ENCODE measurements at places on chromosomes 2 and 18.

GRCh38 chr2:192126426-192126825 is 68.3 kb downstream of the TMEFF2 start:
- DNase-seq, result no peak
- H3K4me1 ChIP-seq, result no peaks in the 10 kb centered on the region
- H3K27ac ChIP-seq, result no peak overlapping the region
- H3K36me3 ChIP-seq, result no peaks in the 10 kb centered on the region
- H3K27me3 ChIP-seq, result peaks cover 15% of the 10 kb centered on the region

GRCh38 chr18:6776188-6776587 is 46.7 kb downstream of the ARHGAP28 start:
- no peak overlapping the region for H3K27ac ChIP-seq
- H3K4me3 ChIP-seq, result no peak overlapping the region
- no peaks in the 10 kb centered on the region for H3K4me1 ChIP-seq

- peak overlapping the region; percentile 73 for H3K4me3 ChIP-seq
- H3K27me3 ChIP-seq, result peaks cover 5% of the 10 kb centered on the region
- DNase-seq, result peak; percentile 68
- peaks cover 43% of the 10 kb centered on the region for H3K36me3 ChIP-seq
- H3K27ac ChIP-seq, result peak overlapping the region; percentile 93
- H3K4me1 ChIP-seq, result peaks cover 64% of the 10 kb centered on the region
These were observed 1.4 kb downstream of the LBH start for GRCh38 chr2:30232801-30233130.

DNA sequence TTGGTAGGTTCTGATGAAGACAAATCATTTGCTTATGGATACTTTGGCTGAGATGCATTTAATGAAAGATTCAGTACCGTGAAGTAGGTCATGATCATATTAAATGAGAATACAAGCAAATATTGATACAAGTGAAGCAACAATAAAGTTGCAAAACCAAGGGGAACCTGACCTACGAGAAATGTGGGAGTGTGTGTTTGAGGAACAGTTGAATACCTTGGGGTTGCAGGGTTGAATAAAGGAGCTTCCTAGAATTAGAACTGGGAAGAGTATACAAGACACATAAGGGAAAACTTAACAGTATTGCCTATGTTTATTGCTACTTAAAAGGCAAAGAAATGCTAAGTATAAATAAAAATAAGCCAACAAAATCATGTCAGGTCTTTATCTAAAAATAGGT is 702.9 kb downstream of the ERBB4 start:
- H3K36me3 ChIP-seq, result no peaks in the 10 kb centered on the region
- no peaks in the 10 kb centered on the region for H3K4me1 ChIP-seq
- no peak overlapping the region for H3K4me3 ChIP-seq
- DNase-seq, result no peak
- no peaks in the 10 kb centered on the region for H3K27me3 ChIP-seq

DNA sequence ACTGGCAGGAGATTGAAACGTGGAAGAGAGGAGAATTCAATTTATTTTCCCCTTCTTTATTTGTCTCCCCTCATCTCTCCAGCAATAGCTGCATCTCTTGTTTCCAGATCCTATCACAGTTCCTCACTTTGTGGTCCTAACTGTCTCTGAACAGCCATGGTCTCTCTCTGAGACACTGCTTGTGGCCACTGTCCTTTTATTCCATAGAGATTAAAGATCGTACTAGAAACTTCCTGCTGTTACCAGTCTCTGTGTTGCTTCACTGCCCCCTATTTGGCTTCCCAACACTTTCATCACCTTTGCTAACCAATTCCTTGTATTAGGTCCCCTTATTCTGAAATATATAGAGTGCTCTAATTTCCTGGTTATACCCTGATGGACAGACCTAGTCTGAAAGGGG is 48.9 kb upstream of the CAVIN2 start:
- DNase-seq, result no peak
- H3K4me3 ChIP-seq, result no peak overlapping the region
- no peaks in the 10 kb centered on the region for H3K4me1 ChIP-seq
- no peak overlapping the region for H3K27ac ChIP-seq
- H3K27me3 ChIP-seq, result peaks cover 6% of the 10 kb centered on the region

DNA sequence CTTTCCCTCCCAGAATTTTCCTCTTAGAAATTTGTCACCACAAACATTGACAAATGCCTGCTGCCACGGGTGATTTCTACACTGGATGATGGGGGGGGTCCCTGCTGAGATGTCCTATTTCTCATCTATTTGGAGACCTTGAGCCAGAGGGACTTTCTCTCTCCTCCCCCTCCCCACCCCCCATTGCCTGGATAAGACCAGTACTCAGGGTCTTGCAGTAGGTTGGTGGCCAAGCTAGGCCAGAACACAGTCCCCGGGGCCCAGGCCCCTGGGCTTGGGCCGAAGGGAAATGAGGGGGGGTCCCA is 560 bp upstream of the DUSP2 start:
- H3K36me3 ChIP-seq, result peaks cover 16% of the 10 kb centered on the region
- no peaks in the 10 kb centered on the region for H3K27me3 ChIP-seq
- H3K27ac ChIP-seq, result peak overlapping the region; percentile 97
- H3K4me1 ChIP-seq, result peaks cover 71% of the 10 kb centered on the region
- no peak for DNase-seq

- no peak overlapping the region for H3K27ac ChIP-seq
- H3K27me3 ChIP-seq, result peaks cover 2% of the 10 kb centered on the region
- H3K4me3 ChIP-seq, result no peak overlapping the region
- DNase-seq, result no peak
These were observed 101.6 kb upstream of the THOC1 start for GRCh38 chr18:369224-370015.

DNA sequence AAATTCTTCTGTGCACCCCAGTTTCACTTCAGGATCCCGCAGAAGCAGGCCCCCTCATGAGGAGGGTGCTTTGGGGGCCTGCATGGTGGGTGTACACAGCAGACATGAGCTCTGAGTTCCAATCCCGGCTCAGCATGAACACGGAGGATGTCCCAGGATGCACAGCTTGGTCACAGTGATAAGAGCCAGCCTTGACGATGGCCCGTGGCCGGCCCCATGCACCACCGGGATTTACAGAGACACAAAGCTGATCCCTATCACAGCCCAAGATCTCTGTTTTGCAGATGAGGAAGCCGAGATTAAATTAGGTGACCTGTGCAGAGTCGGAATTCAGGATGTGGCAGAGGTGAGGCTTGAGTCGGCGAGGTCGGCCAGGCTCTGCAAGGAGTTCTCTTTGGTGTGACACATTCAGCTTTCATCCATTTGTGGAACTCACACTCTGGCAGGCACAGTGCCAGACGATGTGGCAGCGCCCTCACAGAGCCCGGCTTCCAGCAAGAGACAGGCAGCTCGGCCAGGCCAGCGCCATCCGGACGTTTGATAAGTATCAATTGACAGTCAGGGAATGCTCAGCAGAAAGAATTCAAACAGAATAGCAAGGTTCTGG is 456.3 kb upstream of the MYT1L start:
- H3K27ac ChIP-seq, result no peak overlapping the region
- H3K27me3 ChIP-seq, result no peaks in the 10 kb centered on the region
- H3K4me3 ChIP-seq, result no peak overlapping the region
- no peak for DNase-seq

DNA sequence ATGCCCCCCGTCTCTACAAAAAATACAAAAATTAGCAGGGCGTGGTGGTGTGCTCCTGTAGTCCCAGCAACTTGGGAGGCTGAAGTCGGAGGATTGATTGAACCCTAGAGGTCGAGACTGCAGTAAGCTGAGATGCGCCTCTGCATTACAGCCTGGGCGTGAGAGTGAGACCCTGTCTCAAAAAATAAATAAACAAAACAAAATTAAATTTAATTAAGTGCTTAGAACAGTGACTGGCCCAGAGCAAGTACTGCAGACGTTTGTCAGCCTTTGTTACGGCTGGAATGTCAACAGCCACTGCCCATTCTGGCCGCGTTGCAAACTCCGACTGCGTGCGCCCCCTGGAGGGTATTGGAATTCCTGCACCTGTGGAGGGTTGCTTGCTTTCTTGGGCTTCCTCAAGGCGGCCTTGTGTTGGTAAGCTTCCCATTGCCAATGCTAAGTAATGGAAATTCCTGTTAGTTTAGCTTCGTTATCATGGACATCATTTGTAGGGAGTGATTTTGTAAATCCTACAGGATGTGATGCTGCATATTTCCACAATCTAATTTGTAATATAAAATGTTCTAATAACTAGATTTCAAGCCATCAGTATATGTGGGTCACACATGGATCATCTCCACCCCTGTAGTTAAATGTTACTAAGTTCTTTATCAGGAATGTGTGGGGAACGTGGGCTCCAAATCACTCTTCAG is 15.9 kb upstream of the ATP6V1B1 start:
- H3K36me3 ChIP-seq, result no peaks in the 10 kb centered on the region
- DNase-seq, result peak; percentile 79
- H3K27ac ChIP-seq, result no peak overlapping the region

GRCh38 chr2:166092889-166093288 is 34.9 kb downstream of the SCN1A start:
- no peaks in the 10 kb centered on the region for H3K27me3 ChIP-seq
- no peak overlapping the region for H3K4me3 ChIP-seq
- no peaks in the 10 kb centered on the region for H3K4me1 ChIP-seq
- DNase-seq, result no peak
- H3K36me3 ChIP-seq, result no peaks in the 10 kb centered on the region

DNA sequence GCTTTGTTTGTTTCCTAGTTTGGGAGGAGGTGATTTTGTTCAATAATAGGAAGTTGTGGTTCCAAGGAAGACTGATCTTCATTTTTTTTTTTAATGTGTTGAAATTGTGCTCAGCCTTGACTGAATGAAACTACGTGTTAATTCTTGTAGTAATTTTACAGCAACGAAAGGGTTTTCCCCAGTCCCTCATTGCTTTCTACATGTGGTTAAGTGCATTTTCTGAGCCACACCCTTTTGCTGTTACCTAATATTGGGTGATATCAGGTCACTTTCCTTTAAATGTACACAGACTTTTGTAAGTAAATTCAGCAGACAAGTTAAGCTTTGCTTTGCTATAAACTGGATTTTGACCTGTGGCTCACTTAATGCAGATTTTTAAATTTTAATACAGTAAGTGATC is 73.6 kb downstream of the OTX1 start:
- no peak overlapping the region for H3K27ac ChIP-seq
- DNase-seq, result no peak
- H3K27me3 ChIP-seq, result no peaks in the 10 kb centered on the region
- H3K4me1 ChIP-seq, result no peaks in the 10 kb centered on the region

DNA sequence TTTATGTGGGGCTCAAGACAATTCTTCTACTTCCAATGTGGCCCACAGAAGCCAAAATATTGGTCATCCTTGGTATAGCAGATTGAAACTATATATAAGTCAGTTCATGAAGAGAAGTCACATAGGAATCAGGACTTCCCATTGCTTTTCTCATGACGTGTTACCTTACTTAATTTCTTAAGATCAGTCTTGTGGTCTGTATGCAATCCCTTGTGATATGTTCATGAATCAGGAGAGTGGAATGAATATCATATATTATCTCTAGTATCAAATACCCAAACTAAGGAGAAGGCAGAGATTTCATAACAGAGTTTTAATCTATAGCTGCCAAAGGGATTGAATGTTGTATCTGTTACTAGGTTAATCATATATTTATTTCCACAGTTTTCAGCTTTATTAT is 1390.4 kb downstream of the SUCLG1 start:
- H3K27me3 ChIP-seq, result no peaks in the 10 kb centered on the region
- no peaks in the 10 kb centered on the region for H3K36me3 ChIP-seq
- no peak for DNase-seq
- no peak overlapping the region for H3K4me3 ChIP-seq
- H3K27ac ChIP-seq, result no peak overlapping the region

GRCh38 chr2:144666032-144666431 is 146.1 kb upstream of the ZEB2 start:
- no peaks in the 10 kb centered on the region for H3K4me1 ChIP-seq
- no peaks in the 10 kb centered on the region for H3K36me3 ChIP-seq
- H3K27me3 ChIP-seq, result peaks cover 2% of the 10 kb centered on the region
- no peak overlapping the region for H3K27ac ChIP-seq

DNA sequence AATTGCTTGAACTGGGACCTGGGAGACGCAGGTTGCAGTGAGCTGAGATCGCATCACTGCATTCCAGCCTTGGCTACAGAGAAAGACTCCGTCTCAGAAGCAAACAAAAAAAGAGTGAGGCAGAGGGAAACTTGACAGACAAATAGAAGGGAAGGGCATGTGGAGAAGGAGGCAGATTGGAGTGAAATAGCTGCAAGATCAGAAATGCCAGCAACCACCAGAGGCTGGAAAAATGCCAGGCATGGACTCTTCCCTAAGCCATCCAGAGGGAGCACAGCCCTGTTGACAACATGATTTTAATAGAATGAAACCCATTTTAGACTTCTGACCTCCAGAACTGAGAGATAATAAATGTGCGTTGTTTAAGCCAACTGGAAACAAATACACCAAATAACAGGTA is 447.2 kb upstream of the SPHKAP start:
- H3K4me3 ChIP-seq, result no peak overlapping the region
- no peaks in the 10 kb centered on the region for H3K27me3 ChIP-seq
- no peaks in the 10 kb centered on the region for H3K4me1 ChIP-seq

GRCh38 chr2:118865106-118865505 is 17.7 kb upstream of the EN1 start:
- peak; percentile 36 for DNase-seq
- H3K4me1 ChIP-seq, result no peaks in the 10 kb centered on the region

GRCh38 chr2:88845772-88846661 is 154.5 kb downstream of the RPIA start:
- peaks cover 25% of the 10 kb centered on the region for H3K27me3 ChIP-seq
- no peak overlapping the region for H3K4me3 ChIP-seq
- no peaks in the 10 kb centered on the region for H3K4me1 ChIP-seq
- H3K36me3 ChIP-seq, result no peaks in the 10 kb centered on the region

DNA sequence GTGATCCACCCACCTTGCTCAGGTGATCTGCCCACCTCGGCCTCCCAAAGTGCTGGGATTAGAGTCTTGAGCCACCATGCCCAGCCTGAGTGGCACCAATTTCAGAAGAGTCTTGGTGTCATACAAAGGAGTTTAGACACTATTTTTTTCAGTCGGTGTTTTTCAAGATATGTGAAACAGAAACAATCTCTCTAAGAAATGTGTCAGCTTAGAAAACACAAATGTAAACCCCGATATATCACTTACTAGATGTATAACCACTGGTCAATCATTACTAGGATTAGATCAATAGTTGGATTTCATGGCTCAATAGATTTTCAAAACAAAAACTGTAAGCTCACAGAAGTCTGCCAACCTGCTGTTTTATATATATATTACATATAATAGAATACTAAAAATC is 67.2 kb upstream of the FRZB start:
- H3K4me3 ChIP-seq, result no peak overlapping the region
- H3K27me3 ChIP-seq, result peaks cover 6% of the 10 kb centered on the region
- H3K4me1 ChIP-seq, result no peaks in the 10 kb centered on the region

DNA sequence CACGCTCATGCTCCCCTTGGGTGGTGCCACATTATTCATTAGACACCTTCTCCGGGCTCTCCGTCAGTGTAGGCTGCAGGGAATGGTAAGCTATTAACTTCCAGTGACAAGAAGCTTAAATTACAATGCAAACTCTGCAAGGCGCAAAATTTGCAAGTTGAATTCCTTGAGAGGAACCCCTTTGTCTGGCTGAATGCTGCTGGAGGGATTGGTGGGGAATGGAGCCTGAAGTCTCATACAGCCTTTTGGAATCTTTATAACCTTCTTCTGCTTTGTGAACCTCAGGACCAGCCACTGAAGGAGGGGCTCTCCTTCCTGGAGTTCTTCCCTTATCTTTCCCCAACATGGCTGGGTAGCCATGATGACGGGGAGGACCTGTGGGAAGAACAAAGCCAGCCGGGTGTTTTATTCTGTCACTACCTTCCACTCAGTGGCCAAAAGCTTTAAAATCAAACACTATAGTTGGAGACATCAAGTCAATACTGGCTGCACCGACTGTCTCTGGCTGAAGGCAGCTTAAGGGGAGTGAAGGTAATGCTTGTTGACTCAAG is 220.9 kb upstream of the EPHA4 start:
- DNase-seq, result no peak
- H3K27ac ChIP-seq, result no peak overlapping the region
- H3K27me3 ChIP-seq, result no peaks in the 10 kb centered on the region
- H3K4me3 ChIP-seq, result no peak overlapping the region
- H3K36me3 ChIP-seq, result no peaks in the 10 kb centered on the region

All from activated CD8-positive, alpha-beta T cell treated with anti-CD3 and anti-CD28 coated beads, Interleukin-2, amount 10 ng/mL, durations not matched to agents 7 days and 5 days (primary cell).